Mesothelial cell of epicardium (in vitro differentiated cells): ENCODE measurements at places on chromosomes 3 and 15. TPM values are rescaled to one million over a fixed set of nuclear protein-coding genes. Genes with fewer than 3 reads are reported as not detected.

DNA sequence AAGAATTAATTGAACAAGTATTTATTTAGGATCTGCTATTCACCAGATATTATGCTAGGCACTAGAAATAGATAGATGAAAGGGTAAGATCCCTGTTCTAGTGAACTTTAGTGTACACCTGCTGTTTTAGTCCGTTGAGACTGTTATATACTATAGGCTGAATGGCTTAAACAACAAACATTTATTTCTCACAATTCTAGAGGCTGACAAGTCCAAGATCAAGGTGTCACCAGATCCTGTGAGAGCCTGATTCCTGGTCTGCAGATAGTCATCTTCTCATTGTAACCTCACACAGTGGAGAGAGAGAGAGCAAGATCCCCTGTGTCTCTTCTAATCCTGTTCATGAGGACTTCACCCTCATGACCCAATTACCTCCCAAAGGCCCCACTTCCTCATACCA, 281.4 kb upstream of the KCNH8 start:
- DNase-seq: no peak

The DUOX1 gene
- 6.8 to 7.9 TPM (median 7.2 TPM) in 3 replicates for total RNA-seq

- no peak for DNase-seq
These were observed 313.5 kb downstream of the PYDC2 start for GRCh38 chr3:191774485-191774884.

DNA sequence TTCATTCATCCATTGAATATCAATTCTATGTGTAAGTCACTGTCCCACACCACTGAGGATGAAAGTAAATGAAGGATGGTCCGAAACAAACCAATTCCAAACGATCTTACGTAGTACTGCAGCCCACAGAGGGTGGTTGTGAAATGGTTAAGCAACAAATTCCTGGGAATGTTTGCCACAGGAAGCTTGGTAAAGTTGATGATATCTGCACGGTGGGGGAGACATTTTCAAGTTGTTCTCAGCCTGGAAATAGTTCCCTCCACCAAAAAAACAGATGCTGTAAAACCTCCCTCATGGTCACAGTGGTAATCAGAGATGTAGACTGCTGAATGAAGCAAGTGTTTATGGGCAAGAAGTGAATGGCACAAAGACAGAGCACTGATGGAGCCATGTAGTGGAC, 35.9 kb upstream of the BNC1 start:
- DNase-seq: no peak

The LMAN1L gene
- 0.16 to 0.65 TPM (median 0.35 TPM) in 3 replicates for total RNA-seq

GRCh38 chr15:52213206-52213605, 22.0 kb upstream of the GNB5 start:
- no peak for DNase-seq

DNA sequence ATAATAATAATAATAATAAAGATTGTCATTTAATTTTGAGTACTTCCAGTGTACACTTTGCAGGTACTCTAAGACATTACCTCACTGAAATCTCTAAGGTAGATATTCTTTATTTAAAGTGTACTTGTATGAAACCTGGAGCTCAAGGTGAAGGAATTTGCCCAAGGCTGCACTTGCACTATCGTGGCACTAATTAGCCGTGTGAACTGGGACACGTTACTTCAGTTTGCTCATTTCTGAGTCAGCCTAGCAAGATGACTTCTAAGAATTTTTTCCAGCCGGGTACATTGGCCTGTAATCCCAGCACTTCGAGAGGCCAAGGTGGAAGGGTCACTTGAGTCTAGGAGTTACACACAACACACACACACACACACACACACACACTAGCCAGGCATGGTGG, 33.5 kb downstream of the MLH1 start:
- DNase-seq: no peak

The DZIP1L gene
- 24.9 to 26.5 TPM (median 25.1 TPM) in 3 replicates for total RNA-seq

GRCh38 chr15:70375586-70375985, 277.9 kb upstream of the TLE3 start:
- DNase-seq: no peak

DNA sequence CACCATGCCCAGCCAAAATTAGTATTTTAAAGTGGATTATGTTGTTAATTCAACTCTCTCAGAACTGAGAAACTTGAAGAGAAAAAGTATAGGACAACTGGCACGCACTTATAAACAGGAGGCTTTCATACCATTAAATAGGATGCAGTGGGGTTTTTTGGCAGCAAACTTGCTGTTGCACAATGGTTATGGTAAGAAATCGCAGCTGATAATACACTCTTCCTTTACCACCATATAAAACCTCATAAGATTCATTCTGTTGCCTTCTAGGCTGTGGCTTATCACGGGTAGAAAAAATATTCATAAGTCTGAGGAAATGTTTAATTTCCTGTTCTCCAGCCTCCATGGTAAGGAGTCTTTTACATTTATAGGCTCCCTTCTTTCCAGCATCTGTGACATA, 95.3 kb downstream of the TMCO5A start:
- no peak for DNase-seq

The METTL6 gene
- total RNA-seq: 23.5 to 26.7 TPM (median 25.8 TPM) in 3 replicates
